AG08395 (cell line): ENCODE measurements at places on chromosomes 2 and 18.

GRCh38 chr2:36369163-36369562 lies 13.6 kb downstream of the CRIM1 start:
- DNase-seq = no peak

GRCh38 chr18:49682173-49682802 lies 120.4 kb downstream of the LIPG start:
- DNase-seq = no peak

DNA sequence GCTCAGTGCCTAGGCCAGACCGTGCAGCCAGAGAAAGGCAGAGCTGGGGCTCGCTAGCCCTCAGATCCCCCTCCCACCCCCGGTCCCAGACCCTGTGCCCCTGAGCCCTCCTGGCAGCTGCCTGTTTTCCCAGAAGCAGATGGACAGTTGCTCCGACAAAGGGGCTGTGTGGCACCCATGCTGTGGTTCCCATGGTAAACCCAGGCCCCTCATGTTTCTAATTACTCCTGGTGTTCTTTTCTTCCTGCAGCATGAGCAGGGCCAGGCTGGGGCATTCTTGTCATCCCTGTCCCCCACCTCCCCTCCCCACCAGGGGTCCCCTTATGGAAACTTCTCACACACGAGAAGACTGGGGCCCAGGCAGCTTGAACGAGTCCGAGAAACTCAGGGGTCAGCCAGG lies 269.6 kb downstream of the HAUS1 start:
- DNase-seq = no peak

- no peak for DNase-seq
Measured at GRCh38 chr2:188599140-188599539, 307.5 kb downstream of the GULP1 start.

GRCh38 chr18:70028084-70028483 lies 80.4 kb upstream of the CD226 start:
- DNase-seq = no peak

GRCh38 chr2:25470806-25471205 lies 129.1 kb upstream of the DNMT3A start:
- DNase-seq = no peak

- no peak for DNase-seq
Measured at GRCh38 chr18:21196426-21196825, 45.6 kb upstream of the GREB1L start.

GRCh38 chr2:155997538-155997937 lies 335.0 kb downstream of the NR4A2 start:
- no peak for DNase-seq

- no peak for DNase-seq
Measured at GRCh38 chr18:72542342-72542741, 1.8 kb downstream of the CBLN2 start.

- DNase-seq = peak; percentile 77
Measured at GRCh38 chr2:109335631-109336176, 206.7 kb downstream of the SH3RF3 start.

GRCh38 chr2:217277646-217278398 lies 418.0 kb upstream of the TNP1 start:
- peak; percentile 76 for DNase-seq

GRCh38 chr2:180520206-180520605 lies 460.2 kb upstream of the UBE2E3 start:
- DNase-seq = no peak
